Suprapubic skin (tissue), 4 donors: ENCODE measurements at places on chromosomes 2 and 18.

DNA sequence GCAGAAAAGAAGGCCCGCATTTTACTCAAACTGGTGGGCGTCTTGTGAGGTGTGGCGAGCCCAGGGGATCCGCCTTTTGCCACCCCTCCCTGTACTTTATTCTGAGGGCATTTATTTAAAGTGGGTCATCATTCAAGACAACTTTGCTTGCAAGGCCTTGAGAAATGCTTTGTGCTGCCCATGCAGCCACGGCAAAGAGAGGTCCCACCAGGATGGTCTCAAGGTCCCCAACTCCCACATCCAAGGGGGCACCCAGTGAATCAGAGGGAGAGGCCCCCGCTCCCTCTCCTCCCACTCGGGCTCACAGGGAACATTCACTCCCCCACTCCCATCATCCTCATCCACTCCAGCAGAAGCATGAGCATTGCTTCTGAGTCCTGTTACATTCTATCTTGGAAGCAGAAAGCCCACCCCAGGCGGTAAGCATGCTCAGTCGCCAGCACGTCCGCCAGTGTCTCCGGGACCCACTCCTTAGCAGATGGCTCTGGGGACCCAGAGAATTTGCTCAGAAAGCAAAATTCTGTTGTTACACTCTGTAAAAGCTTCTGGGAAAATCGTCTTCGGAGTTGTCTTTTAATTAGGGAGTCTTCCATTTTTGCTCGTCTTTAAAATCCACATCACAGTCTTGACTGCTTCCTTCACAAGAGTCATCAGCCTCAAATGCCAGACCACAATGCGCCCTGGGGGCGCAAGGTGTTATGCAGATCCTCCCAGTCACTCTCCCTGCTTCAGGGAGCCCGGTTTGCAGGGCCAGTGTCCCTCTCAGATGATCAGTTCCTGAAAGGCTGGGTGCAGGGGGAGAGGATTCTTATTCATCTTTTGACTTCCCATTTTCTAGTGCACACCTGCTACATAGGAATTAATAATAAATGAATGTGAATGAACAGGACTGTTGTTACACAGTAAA is 99.4 kb upstream of the NCK2 start:
- peaks cover 8% of the 10 kb centered on the region for H3K27me3 ChIP-seq
- H3K4me1 ChIP-seq, result no peaks in the 10 kb centered on the region
- H3K4me3 ChIP-seq, result no peak overlapping the region

DNA sequence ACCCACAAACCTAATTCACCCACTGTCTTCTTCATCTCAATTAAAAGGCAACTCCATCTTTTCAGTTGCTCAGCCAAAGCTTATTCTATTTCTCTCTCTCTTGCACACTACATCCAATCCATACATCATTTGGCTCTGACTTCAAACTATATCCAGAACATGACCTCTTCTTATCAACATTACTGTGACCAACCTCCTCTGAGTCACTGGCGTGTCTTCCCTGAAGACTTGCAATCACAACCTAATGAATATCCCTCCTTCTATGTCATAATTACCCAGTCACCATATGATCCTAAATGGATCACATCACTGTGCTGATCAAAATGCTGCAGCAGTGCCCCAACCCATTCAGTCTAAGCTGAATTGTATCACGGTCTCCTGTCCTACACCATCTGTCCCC is 22.6 kb upstream of the SULT1C3 start:
- H3K27ac ChIP-seq, result no peak overlapping the region
- no peaks in the 10 kb centered on the region for H3K36me3 ChIP-seq
- no peaks in the 10 kb centered on the region for H3K27me3 ChIP-seq
- peaks cover 12% of the 10 kb centered on the region for H3K4me1 ChIP-seq
- no peak overlapping the region for H3K4me3 ChIP-seq
- no peak for DNase-seq

GRCh38 chr18:27118973-27119372 is 66.1 kb downstream of the CHST9 start:
- DNase-seq, result no peak
- no peak overlapping the region for H3K4me3 ChIP-seq
- no peaks in the 10 kb centered on the region for H3K36me3 ChIP-seq
- no peak overlapping the region for H3K27ac ChIP-seq
- no peaks in the 10 kb centered on the region for H3K27me3 ChIP-seq

GRCh38 chr2:229462112-229462511 is 191.0 kb upstream of the PID1 start:
- H3K4me3 ChIP-seq, result no peak overlapping the region
- DNase-seq, result no peak
- H3K27ac ChIP-seq, result no peak overlapping the region
- no peaks in the 10 kb centered on the region for H3K36me3 ChIP-seq
- no peaks in the 10 kb centered on the region for H3K27me3 ChIP-seq

DNA sequence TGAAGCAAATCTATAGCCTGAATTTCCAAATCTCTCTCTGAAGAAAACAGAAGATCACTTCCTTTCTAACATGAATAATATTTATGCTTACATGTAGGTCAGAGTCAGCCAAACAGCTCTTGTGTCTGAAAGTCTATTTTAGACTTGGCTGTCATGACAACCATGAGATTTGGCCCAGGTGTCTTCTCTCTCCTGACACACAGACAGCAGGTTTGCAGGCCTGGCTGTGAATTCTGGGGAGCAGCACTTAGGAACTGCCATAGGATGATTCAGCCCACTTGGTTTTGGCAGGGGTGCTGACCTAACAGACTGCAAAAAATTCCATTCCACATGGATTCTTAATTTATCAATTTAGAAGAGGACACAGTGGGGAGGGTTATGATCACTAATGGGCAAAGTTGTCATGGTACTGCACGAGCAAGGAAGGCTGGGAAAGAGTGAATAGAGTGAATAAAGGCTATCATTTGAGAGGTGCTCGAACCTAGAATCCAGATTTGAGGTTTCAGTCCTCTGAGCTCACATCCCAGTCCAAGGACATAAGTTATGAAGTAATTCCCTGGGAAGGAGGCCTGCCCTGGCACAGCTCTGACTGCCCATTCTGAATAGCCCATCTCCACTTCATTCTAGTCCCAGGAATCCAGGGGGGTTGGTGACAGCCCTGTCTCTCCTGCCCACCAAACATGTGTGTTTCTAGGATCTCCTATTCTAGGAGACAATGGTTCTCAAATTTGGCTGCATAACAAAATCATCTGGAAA is 453.9 kb upstream of the TRIB2 start:
- H3K36me3 ChIP-seq, result no peaks in the 10 kb centered on the region
- H3K4me1 ChIP-seq, result peaks cover 21% of the 10 kb centered on the region
- H3K27me3 ChIP-seq, result no peaks in the 10 kb centered on the region
- H3K27ac ChIP-seq, result no peak overlapping the region
- no peak overlapping the region for H3K4me3 ChIP-seq

DNA sequence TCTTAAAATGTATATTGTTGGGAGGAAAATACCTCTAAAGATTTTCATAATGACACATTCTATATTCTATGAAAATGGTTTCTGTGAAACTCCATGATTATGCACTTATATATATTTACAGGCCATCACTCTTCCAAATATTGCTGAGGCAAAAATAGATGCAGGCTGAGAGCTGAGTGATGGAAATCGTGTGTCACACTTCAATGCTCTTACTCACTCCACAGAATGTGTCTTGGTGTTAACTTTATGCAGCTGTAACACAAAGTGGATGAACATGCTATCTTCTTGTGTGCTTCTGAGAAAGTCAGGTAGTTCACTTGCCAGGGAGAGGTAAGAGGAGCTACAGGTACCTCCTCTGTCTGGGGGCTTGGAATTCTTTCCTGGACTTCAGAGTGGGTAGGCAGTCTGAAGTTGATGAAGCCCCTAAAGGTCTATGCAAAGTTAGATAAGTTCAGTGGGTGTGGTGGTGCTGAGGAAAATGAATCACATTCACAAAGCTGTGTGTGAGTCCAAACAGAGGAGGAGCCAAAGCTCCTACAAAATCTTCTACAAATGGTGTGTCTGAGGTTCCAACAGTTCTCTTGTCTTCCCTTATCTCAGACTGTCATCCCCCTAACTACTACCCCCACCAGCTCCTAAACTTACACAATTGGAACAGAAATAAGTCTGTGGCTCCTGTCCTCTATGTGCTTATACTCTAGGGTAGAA is 74.2 kb upstream of the ST6GAL2 start:
- no peaks in the 10 kb centered on the region for H3K36me3 ChIP-seq
- no peak overlapping the region for H3K4me3 ChIP-seq
- no peak for DNase-seq
- H3K27me3 ChIP-seq, result no peaks in the 10 kb centered on the region
- H3K4me1 ChIP-seq, result no peaks in the 10 kb centered on the region
- no peak overlapping the region for H3K27ac ChIP-seq

DNA sequence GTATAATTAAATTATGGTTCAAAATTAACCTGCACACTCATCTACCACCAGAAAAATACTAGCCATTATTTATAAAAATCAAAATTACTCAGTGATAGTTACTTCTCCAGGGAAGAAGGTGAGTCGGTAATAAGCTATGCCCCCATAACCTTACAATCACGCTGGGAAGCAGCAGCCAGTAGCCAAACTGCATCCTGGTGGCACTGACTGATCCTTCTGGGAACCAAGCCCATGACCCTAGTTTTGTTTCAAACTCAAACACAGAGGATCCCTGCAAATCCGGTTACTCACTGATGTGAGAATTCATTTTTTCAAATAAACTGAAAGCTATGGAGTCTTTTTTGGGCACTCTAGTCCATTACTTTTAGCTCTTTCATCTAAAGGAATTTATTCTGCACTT is 88.2 kb upstream of the VWC2L start:
- no peaks in the 10 kb centered on the region for H3K27me3 ChIP-seq
- DNase-seq, result no peak
- H3K27ac ChIP-seq, result no peak overlapping the region

GRCh38 chr2:233199870-233200269 is 51.6 kb upstream of the ATG16L1 start:
- no peak for DNase-seq
- peaks cover 16% of the 10 kb centered on the region for H3K36me3 ChIP-seq
- no peaks in the 10 kb centered on the region for H3K27me3 ChIP-seq
- H3K4me1 ChIP-seq, result no peaks in the 10 kb centered on the region
- H3K4me3 ChIP-seq, result no peak overlapping the region

- no peak for DNase-seq
- H3K4me1 ChIP-seq, result no peaks in the 10 kb centered on the region
- no peaks in the 10 kb centered on the region for H3K36me3 ChIP-seq
Observed at GRCh38 chr2:5735521-5735861, 43.3 kb downstream of the SOX11 start.

DNA sequence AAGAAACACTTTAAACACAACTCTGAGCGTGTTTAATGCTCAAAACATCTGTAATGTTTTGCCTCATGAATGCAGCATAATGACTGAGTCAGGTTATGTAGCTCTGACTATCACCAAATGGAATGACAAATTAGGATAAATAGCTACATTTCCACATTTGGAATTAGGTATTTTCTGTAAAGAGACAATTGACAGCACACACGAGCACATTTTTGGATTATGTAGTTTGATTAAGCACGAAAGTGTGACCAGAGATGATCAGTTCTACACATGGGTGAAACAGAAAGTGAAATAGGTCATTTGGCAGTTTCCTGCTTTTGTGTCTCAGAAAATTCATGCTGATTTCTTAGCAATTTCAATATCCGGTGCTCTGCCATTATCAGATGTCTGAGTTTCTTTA is 29.0 kb downstream of the LPIN1 start:
- peaks cover 7% of the 10 kb centered on the region for H3K4me1 ChIP-seq
- H3K4me3 ChIP-seq, result no peak overlapping the region
- peaks cover 44% of the 10 kb centered on the region for H3K36me3 ChIP-seq
- no peaks in the 10 kb centered on the region for H3K27me3 ChIP-seq

DNA sequence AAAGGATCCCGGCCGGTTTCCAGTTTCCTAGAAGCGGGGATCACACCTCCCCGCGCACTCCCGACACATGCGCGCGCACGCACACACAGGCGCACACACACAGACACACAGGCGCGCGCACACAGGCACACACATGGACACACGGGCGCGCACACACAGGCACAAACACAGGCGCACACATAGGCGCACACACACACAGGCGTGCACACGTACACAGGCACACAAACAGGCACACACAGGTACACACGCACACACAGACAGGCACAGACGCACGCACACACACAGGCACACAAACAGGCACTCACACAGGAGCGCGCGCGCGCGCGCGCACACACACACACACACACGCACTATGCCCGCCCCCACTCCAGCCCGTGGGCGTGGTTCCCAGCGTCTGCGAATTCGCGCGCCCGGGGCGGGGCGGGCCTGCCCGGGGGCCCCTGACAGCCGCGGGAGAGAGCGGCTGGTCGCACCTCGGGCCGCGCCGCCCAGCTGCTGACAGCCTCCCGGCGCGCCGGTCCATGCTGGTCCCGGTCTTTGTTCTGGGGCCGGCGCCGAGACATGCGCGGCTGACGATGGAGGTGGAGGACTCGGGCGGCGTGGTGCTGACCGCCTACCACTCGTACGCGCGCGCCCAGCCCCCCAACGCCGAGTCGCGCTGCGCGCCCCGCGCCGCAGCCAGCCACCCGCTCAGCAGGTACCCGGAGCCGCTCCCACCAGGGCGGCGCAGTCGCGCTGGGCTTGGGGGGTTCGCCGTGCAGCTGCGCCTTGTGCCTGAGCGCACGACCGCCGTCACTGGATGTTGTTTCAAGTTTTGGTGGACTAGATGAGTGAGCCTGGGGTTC is at the start of gene ARHGAP28:
TSS of gene ARHGAP28 (plus strand) at position 470 of the 845 bp plus-strand sequence. CDS start at position 576, 106 bp downstream.
- DNase-seq, result peak; percentile 74
- peaks cover 21% of the 10 kb centered on the region for H3K4me1 ChIP-seq

DNA sequence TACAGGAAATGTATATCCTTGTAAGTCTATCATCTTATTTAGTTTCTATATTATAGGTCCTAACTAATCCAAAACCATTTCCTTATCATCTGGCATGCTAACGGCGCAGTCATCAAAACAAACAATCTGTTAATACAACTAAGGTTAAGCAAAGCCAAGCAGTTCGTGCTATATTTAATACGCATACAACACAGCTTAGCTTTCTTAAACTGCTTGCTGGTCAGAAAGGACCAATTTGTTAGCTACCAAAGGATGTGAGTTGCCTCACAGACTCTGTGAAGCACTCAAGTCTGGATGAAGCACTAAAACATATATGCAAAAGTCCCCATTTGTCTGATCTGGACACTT is 67.0 kb downstream of the ZEB2 start:
- H3K4me3 ChIP-seq, result peak overlapping the region; percentile 25
- H3K27me3 ChIP-seq, result no peaks in the 10 kb centered on the region
- peaks cover 55% of the 10 kb centered on the region for H3K4me1 ChIP-seq
- no peaks in the 10 kb centered on the region for H3K36me3 ChIP-seq
- H3K27ac ChIP-seq, result peak overlapping the region; percentile 60

DNA sequence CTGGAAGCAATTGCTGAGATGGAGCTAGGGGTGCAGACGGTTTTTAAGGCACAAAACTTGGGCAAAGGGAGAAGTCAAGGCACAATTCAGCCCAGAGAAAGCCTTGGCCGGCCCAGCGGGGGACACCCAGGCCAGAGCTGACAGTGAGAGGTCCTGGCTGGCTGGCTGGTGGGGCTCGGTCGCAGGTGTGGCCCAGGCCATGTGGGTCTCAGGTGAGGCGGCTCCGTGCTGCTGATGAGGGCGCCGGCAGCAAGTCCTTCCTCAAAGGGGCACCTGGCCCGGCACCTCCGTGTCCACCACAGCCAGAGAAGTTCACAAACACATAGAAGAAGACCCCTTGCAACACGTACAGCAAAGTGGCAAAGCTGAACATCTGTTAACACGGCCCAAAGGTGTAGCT is 54.2 kb upstream of the LDLRAD4 start:
- H3K36me3 ChIP-seq, result no peaks in the 10 kb centered on the region
- no peak overlapping the region for H3K27ac ChIP-seq
- H3K27me3 ChIP-seq, result no peaks in the 10 kb centered on the region
- no peak for DNase-seq
